Pulmonary artery endothelial cell (primary cell): ENCODE measurements at places on chromosomes 4 and X.

DNA sequence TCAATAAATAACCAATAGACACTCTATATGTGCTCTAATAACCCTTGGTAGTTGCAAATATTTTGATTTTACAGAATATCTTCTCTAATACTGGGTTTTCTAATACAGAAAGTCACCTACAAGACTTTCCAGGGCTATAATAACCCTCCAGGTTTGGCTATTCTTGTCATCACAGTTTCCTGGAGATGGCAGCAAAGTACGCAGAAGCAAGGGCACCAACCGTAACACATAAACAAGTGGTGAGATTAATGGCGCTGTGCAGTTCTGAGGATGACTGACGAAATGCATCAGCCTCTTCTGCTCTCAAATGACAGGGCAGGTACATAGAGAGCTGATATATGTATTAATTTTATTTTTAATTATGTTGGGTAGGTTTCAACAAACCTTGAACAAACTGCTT, 122.4 kb downstream of the C4orf33 start:
- DNase-seq = no peak

GRCh38 chr4:39770471-39770870, 72.5 kb downstream of the UBE2K start:
- no peak for DNase-seq

- DNase-seq = no peak
These were observed 19.5 kb downstream of the NSUN7 start for GRCh38 chr4:40769266-40769665.

DNA sequence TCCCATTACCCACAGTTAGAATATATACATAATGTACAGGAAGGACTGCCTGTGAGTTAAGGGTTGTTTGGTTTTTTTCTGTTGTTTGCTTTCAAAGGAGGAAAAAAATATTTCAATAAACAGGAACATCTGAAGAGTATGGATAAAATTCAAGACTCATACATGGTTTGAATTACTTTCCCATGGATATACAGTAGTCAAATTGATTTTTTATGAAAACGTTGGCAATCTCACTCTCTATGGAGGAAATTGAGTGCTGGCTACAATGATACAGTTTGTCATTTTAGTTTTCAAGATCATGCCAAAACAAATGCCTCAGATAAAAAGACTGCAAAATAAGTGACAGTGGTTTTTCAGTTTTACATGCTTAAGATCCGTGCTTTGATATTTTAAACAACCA, 116.6 kb downstream of the SH3RF1 start:
- DNase-seq = no peak

GRCh38 chrX:110734894-110735541, 60.6 kb downstream of the CHRDL1 start:
- DNase-seq = no peak

DNA sequence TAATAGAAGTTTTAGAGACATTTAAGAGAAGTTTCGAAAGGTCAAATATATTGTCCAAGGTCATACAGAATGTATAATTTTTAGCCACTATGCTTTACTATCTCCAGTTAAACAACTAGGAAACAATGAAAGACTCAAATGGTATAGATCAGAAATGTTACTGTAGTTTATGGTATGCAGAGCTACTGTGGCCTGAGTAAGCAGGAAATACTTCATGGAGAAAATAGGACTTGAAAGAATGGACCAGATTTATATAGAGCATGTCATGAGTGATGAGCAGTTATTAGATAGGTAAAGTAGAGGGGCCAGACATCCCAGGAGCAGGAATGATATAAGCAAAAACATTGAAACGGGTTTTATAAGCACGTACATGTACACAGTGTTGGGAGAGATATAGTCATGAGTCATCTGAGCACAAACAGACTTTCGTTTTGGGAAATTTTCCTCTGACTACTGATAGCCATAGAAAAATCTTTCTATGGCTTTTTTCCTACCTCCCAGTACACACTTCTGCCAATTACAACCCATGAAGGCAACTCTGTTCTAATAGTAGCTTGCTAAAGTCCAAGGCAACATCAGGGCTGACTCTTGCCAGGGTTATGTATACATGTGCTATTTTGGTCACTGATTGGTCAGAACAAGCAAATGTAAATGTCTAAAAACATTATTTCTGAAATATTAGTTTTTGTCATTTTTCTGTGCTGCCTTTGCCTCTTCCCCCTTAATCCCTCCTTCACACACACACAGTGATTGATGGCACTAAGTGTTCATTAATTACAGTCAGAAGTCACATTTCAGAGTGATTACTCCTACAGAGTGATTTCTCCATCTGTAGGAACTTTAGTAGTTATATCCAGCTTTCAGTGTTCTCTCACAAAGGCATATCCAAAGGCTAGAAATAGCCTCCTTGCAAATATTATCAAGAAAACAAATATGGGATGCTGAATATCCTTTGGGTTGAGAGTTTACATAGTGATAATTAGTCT, 198.7 kb downstream of the ENOX2 start:
- no peak for DNase-seq

DNA sequence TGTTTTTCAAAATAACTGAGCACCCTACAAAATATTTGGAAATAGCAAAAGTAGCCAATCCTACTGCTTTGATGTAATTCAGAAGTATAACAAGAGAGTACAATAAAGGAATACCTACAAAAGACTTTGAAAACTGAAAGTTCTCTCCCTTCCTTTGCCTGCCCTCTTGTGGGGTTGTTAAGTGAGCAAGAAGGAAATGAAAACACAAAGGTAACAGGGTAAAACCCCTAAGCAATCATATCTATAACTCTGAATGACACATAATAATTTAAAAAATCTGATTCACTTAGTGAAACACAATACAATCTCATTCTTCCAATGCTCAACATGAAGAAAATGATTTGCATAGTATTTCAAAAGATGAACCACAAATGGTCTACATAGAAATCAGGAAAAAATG, 98.2 kb downstream of the FRYL start:
- DNase-seq = no peak

DNA sequence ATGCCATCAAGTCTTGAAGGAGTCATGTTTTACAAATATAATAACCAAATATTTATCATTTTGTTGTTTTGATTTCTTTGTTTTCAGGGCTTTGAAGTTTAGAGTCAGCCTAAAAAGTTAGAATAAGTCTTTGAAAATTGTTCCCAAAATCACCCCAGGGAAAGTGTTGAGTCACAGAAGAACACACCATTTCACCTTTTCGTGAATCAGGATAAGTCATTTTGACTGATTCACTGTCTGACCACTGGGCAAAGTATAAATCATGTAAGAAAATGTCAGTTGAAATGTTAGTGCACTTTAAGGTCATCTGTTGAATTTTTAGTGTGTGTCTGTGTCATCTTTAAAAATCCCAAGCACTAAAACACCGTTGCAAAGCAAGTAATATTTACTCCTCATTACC, 1320.1 kb downstream of the RPA4 start:
- no peak for DNase-seq

DNA sequence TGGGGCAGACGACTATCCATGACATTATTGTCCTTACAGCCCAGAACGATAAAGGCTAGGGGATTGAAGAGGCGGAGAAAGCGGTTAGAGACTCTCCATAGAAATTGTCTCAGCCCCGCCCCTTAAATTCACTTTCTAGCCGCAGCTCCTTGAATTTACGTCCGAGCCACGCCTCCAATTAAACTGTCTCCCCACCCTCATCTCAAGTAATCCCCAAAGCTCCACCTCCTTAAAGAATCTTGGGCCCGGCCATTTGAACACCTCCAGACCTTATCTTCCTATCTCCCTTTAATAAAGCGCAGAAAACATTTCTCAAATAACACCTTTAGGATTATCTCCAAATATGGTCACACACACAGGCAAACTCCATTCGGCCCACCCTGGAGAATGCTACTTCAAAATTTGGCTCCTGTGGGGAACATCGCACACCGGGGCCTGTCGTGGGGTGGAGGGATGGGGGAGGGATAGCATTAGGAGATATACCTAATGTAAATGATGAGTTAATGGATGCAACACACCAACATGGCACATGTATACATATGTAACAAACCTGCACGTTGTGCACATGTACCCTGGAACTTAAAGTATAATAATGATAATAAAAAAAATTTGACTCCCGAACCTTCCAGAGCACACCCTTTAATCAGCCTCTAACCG, 7.2 kb upstream of the MAGIX start:
- peak; percentile 24 for DNase-seq

- DNase-seq = no peak
These were observed 122.7 kb upstream of the DIPK2B start for GRCh38 chrX:45323387-45323786.

GRCh38 chr4:53552711-53553110, 38.6 kb downstream of the LNX1 start:
- no peak for DNase-seq

DNA sequence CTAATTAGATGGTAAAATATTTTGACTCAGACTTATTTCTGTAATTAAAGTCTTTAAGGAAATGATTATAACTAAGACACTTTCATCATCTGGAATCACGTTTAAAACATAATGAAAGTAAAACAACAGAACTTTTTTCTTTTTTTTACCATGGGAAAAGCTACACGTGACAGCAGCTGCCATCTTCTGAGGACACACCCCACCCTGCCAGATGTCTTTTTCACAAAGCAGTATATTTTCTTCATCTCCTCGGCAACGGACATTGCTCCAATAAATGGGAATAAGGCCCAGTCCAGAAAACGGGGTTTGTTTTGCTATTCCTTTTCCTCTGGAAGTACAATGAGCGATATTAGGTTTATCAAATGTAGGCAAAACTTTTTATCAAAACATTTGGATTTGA, 17.5 kb downstream of the PRSS12 start:
- no peak for DNase-seq

- DNase-seq = peak; percentile 8
These were observed 261.5 kb upstream of the FTHL17 start for GRCh38 chrX:31333165-31333831.

DNA sequence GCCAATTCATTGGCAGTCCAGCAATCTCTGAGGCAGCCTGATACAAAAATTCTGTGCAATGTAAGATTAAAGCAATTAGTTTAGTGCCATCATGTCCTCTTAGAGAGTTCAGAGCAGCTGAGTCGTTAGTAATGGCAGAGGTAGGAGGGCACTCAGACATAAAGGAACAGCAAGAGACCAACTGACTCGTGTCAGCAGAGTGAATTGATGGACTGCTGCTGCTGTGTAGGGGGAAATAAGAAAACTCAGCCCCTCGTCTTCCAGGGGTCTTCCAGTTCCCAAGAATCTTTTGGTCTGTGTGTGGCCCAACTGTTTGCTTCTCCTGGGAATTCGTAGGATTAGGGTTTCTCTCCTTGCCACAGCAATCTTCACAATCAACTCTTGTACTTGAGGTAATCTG, 100.9 kb downstream of the TTC29 start:
- no peak for DNase-seq

GRCh38 chr4:176256921-176257320, 12.1 kb downstream of the ASB5 start:
- no peak for DNase-seq

GRCh38 chr4:36757580-36758311, 476.3 kb downstream of the DTHD1 start:
- DNase-seq = no peak

DNA sequence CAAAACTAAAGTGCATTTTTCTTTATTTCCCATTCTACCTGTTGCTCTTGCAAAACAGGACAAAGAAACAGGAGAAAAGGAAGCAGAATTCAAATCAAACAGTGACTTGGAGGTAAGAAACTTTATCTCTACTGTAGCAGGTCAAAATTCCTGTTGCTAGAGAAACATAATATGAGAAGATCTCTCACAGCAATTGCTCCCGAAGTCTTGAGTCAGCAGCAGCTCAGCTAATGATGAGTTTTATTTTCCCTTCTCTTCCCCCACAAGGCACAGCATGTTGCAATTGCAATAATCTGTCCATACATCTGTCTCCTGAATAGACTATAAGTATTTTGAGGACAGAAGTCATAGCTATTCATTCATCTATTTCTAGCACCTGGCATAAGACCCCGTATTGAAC, 112.7 kb downstream of the CLNK start:
- DNase-seq = no peak

- DNase-seq = no peak
These were observed 253.7 kb upstream of the DDX53 start for GRCh38 chrX:22746081-22746480.

GRCh38 chr4:176680668-176681180, 112.0 kb downstream of the VEGFC start:
- no peak for DNase-seq

DNA sequence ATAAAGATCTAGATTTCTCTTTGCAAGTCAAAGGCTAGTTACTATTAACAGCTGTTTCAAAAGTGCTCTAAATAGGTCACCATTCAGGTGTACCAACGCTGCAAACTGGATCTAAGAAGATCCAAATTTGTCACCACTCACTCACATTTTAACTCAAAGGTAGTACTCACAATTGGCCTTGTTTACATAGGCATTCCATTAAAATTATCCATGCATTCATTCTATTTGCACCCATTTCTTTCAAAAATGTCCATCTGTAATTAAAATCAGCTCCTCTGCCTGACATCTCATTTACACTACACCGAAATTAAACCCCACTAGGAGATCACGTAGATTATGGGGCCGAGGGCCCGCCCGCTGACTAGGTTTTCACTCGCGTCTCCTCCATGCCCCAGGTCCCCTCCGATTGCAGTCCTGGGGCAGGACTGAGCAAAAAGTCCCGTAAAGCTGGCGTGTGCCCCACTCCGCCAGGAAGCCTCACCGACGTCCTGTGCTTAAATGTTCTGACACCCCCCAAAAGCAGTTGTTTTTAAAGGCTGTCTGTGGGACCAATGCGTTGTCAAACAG, 1.3 kb upstream of the ING2 start:
- no peak for DNase-seq

- DNase-seq = no peak
These were observed 5.4 kb upstream of the PIM2 start for GRCh38 chrX:48924270-48924669.

DNA sequence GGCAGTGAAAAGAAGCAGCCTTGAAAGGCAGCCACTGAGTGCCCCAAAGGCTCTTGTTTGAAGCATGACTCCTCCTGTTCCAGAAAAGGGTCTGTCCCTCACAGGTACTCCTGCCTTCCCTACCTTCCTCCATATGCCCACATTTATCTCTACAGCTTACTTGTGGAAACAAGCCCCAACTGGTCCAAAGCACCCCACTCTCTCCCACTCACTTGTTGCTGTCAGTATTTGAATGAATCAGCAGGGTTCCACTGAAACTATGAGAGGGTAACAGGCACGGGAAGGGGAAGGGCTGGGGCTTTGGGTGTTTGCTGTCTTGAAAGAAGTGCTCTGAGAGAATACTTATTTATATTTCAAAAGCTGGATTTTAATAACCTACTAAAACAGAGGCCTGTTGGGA, 34.9 kb downstream of the GPR143 start:
- no peak for DNase-seq

- DNase-seq = no peak
These were observed 230.3 kb downstream of the UNC5C start for GRCh38 chr4:95318483-95318882.

GRCh38 chrX:41145920-41146608, 60.8 kb downstream of the USP9X start:
- DNase-seq = peak; percentile 27

DNA sequence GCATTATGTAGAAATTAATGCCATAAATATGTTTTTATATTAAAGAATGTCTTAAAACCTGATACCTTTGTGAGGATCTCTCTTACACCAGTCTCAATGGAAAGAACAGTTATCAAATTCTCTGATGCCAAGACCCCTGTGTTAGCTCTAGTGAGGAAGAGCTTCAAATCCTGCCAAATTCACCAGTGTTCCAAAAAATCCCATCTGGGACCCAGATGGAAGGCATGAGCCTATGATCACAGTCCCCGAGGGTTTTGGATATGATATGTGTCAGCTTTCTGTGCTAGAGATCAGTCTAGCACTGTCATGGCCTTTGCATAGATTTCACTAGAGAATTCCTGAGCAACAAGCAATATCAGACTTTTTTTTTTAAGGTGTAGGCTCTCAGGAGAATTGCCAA, 412.1 kb downstream of the UBE2NL start:
- no peak for DNase-seq

GRCh38 chr4:155705664-155706063, 39.0 kb downstream of the GUCY1A1 start:
- no peak for DNase-seq
